Ureter (tissue), 1 donor: ENCODE measurements at places on chromosomes 7 and 10. TPM values are rescaled to one million over a fixed set of nuclear protein-coding genes. Genes with fewer than 3 reads are reported as not detected.

The ZCCHC24 gene
- total RNA-seq: 33.9 TPM

The ITGA8 gene
- 58.6 TPM for total RNA-seq

The DNAJC9 gene
- total RNA-seq: 17.2 TPM

DNA sequence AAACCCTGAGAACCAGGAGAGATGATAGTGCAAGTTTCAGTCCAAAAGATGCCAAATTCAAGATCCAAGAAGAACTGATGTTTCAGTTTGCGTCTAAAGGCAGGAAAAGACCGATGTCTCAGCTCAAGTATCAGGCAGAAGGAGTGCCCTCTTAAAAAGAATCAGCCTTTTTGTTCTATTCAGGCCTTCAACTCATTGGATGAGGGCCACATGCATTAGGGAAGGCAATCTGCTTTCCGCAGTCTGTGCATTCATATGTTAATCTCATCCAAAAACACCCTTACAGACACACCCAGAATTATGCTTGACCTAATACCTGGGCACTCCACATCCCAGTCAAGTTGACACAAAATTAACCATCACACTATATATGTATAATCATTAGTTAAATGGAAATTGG is 45.2 kb downstream of the DNAJB9 start:
- DNase-seq: no peak

DNA sequence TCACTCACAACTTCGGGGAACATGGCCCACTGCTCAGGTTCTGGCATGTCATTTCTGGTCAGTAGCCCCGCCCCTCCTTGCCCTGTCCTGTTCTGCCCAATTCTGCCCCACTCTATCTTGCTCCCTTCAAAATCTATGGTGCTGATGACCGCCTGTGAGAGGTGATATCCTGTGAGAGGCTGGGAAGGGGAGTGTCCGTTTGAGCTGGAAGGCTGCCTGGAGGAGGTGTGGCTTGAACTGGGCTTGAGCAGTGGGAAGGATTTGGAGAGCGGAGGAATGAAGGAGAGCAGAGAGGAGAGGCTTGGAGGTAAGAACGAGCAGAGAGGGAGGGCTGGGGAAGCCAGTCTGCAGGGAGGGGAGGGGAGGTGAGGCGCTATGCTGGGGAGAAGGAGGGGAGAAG is 145.3 kb downstream of the RPS24 start:
- DNase-seq: peak; percentile 57

DNA sequence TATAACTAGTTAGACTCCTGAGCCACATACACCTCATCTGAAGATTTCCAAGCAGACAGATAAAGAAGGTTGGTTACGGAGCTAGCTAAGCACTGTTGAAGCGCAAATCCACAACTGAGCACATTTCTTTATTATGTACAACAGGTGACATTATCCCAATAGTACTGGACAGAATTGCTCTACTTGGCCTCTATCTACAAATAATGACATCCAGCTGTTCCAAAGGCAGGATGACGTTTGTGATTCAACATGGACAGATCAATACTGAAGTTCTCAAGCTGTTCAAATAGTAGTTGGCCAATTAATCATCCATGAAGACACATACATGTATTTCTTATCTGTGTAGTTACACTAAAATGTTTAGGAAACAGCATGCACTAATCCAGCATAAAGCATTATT is 101.0 kb downstream of the UBE2H start:
- no peak for DNase-seq

DNA sequence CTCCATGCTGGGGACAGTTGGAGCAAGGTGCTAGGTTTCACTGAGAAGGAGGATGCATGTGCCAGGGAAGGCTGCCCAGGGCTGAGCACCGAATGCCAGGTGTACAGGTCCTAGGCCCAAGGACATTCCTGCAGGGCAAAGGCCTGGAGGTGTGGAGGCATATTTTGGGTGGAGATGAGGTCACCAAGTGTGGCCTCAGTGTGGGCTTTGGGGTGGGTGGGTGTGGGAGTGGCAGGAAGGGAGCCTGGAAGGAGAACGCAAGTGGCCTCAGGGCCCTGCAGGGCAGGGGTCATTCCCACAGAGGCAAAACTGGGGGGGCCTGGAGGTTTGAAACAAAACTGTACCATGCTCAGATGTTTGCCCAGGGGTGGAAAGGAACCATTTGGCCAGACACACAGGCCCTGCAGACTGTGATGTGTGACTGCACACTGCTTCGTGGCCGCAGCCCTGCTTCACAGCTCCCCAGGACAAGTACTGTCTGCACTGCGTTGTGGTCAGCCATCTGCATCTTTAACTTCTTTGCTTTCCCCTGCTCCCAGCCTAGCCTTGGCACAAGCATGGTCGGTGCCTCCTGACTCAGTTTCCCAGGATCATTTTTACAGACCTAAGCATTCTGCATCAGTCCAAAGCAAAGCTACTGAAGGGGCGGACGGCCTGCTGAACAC is 5.1 kb downstream of the PLPP4 start:
- no peak for DNase-seq

GRCh38 chr10:43174969-43175368 is 36.7 kb downstream of the CSGALNACT2 start:
- no peak for DNase-seq

- no peak for DNase-seq
Measured at GRCh38 chr7:153090764-153091163, 331.2 kb downstream of the ACTR3B start.

DNA sequence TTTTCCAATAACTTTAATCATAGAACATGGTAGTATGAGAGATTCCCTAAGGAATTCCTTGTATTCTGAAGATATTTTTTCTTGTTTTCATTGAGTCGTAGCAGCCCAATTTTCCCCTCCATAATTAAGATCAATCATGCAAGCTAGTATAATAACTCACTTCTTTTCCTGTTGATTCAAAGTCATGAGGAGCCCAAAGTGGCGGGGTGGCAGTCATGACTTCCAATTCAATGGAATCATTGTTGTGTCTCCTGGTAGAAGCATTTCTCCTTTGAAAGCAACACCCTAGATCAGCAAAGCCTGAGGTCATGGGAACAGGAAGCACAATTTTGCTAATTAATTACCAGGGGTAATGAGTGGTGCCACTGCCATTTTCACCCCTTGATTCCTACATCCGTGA is 77.6 kb upstream of the MAGI2 start:
- DNase-seq: no peak

DNA sequence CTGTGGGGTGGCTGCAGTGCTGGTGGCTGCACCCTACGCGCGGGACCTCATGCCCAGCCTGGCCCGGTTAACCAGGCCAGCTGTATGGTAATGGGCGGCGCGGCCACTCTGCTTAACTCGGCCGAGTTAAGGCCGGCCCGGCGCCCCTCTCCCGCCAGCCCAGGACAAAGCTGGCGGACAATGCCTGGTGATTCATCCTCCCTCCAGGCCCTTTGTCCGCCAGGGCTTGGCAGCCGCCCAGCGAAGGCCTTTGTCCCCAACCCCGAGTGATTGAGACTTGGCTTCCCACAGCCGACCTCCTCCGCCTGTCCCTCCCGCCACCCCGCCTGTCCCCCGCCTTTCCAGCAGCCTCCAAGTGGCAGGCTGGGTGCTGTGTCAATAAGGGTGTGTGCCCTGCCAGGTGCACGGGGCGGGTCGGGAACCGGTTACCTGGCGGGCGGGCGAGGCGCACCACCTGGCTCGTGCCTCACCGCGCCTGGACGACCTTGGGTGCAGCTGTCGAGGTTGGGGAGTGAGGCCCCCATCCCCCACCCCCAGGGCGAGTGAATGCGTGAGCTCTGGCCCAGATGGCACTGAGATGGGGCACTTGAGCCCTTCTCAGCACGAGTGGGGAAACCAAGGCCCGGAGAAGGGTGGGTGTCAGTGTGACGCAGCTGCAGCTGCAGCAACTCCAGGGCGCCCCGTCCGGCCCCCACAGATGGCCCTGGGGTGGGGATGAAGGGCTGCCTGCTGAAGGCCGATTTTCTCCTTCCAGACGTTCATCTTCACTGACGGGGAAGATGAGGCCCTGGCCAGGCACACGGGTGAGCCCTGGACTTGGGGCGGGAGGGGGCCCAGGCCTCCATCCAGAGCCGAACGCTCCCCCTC is 4.6 kb downstream of the LFNG start:
- peak; percentile 90 for DNase-seq

- no peak for DNase-seq
Measured at GRCh38 chr10:122221958-122222357, 49.1 kb upstream of the BTBD16 start.

- no peak for DNase-seq
Measured at GRCh38 chr10:22846294-22846693, 81.6 kb upstream of the ARMC3 start.

GRCh38 chr7:71735961-71736556 is 604.1 kb downstream of the GALNT17 start:
- peak; percentile 68 for DNase-seq

- DNase-seq: no peak
Measured at GRCh38 chr10:51932530-51932929, 233.1 kb upstream of the CSTF2T start.

DNA sequence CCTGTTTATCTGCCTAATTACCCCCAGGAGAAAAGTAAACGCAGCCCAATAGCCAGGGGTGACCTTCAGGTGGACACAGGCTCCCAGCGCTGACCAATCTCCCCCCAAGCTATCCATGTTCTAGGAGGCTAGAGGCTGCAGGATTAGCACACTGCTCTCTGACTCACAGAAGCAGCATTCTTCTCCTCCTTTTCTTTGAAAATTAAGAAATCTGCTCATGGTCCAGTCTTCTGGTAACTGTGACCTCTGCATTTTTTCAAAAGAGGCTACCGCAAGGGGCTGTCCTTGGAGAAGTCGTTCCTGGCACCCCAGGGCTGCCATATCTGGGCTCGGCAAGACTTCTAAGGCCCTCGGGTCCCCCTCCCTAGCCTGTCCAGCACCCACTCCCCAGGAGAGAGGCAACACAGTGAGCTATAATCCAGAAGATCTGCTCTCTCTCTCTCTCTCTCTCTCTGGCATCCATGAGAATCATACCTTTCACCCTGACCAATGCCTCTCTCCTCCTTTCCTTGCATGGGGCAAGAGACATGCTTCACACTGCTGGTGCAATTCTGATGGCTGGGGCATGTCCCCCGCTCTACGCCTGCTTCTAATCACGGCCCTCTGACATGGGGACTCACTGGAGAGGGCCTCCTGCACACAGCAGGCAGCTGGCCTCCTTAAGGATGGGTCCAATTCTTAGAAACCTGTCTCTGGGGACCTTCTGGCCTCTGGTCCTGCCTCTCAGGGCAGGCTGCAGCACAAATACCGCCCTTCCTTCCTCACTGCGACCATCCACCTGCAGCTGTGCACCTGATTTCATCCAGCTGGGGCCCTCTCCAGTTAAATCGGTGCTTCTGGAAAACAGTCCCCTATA is 27.3 kb downstream of the ANXA11 start:
- no peak for DNase-seq

GRCh38 chr10:921471-922414 is 9.8 kb downstream of the LARP4B start:
- no peak for DNase-seq

DNA sequence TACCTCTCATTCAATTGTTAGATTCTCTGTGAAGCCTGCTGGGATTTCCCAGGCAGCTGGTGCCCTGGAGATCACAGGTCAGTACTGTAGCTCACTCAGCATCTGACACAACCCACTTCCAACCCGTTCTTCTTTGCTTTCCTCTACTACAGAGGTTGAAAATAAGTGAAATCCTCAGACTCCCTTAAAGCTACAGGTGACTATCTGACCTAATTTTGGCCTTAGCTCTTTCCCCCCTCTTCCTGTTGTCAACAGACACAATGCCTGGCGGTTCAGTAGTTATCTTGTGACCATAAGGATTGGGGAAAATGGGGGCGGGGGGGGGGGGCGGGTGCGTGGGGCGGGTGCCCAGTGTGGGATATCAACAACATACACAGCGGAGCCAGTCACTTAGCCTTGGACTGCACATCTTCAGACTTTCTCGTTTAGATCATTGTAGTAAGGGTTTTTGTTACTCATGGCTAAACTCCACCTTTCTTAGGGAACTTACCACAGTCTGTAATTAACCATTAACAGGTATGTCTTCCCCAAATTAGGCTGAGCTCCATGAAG is 37.8 kb downstream of the MTPN start:
- no peak for DNase-seq

DNA sequence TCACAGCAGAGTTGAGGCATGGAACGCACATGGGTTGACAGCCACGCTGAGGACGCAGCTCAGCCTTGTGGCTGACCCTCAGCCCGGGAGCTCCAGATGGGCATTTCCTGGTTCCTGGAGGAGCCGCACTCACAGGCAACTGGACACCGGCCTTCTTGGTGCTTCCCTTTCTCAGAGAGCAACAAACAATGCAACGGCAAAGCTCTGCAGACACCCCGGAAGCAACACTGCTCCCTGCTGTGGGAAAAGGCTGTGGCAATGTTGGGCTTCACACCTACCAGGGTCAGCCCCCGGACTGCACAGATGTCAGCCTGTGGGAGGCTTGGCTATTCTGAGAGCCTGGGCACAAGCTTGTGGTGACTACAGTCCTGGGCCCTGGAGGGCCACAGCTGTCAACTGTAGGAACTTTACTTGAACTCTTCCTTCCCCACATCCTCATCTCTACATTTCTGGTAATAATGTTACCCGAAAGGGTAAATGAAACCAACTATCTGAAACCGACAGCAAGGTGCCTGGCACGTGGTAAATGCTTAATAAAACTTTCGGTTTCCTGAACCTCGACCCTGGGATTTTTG is 597.5 kb upstream of the MKI67 start:
- no peak for DNase-seq

DNA sequence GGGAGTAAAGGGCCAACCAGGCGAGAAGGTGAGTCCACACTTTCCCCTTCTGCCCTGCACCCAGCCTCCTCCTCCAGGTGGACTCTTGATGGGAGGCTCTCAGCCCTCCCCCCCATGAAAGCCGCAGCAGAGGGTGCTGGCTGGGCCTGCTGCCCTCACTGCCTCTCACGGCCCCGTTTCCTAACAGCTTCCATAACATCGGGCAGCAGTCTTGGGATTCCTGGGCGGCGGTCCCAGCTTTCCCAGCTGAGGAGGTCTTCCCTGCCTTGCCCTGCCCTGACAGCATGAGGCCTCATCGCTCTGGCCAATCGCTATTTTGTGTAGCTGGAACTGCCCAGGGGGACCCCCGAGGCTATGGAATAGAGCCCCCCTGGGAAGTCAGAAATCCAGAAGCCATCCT is 76.3 kb downstream of the COL13A1 start:
- DNase-seq: no peak
